ENCODE measurements at places on chromosomes 3 and 15. TPM values are rescaled to one million over a fixed set of nuclear protein-coding genes. Genes with fewer than 3 reads are reported as not detected.

GRCh38 chr15:70141376-70142071 lies 43.8 kb upstream of the TLE3 start:
- peaks cover 3% of the 10 kb centered on the region for H3K27me3 ChIP-seq
- peaks cover 14% of the 10 kb centered on the region for H3K4me1 ChIP-seq
- no peak overlapping the region for H3K27ac ChIP-seq
- peak overlapping the region; percentile 19 for H3K4me3 ChIP-seq
- no peak for DNase-seq
- no peaks in the 10 kb centered on the region for H3K36me3 ChIP-seq

- H3K27me3 ChIP-seq, result no peaks in the 10 kb centered on the region
- peaks cover 27% of the 10 kb centered on the region for H3K4me1 ChIP-seq
- H3K4me3 ChIP-seq, result no peak overlapping the region
- DNase-seq, result peak; percentile 48
These were observed 168.1 kb downstream of the XXYLT1 start for GRCh38 chr3:195102609-195103467.

- DNase-seq, result no peak
- H3K36me3 ChIP-seq, result no peaks in the 10 kb centered on the region
- H3K27ac ChIP-seq, result no peak overlapping the region
- peaks cover 6% of the 10 kb centered on the region for H3K4me1 ChIP-seq
These were observed 37.1 kb upstream of the RGMA start for GRCh38 chr15:93126148-93126547.

DNA sequence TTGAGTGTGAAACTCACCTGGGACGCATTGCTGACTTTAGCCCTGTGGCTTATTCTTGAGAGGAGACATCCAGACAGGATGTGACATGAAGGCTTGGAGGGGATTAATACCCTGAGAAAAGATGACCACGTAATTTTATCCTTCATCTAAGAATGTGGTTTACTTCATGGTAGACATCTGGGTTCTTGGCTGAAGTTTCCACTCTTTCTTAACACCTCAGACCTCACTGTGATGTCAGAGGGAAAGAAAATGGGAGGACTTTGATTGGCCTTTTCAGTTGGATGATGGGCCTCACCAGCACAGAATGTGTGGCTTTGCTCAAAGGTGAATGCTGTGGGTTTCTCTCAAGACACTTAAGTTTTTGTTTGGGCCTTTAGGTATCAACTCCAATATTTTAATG lies 16.5 kb downstream of the GORASP1 start:
- no peaks in the 10 kb centered on the region for H3K27me3 ChIP-seq
- H3K36me3 ChIP-seq, result peaks cover 94% of the 10 kb centered on the region
- no peaks in the 10 kb centered on the region for H3K4me1 ChIP-seq
- DNase-seq, result no peak

- no peaks in the 10 kb centered on the region for H3K36me3 ChIP-seq
- peak overlapping the region; percentile 31 for H3K4me3 ChIP-seq
- H3K27me3 ChIP-seq, result no peaks in the 10 kb centered on the region
These were observed 126.8 kb downstream of the MITF start for GRCh38 chr3:69865925-69866679.

GRCh38 chr15:58988006-58988785 lies 733 bp downstream of the RNF111 start:
- H3K27me3 ChIP-seq, result no peaks in the 10 kb centered on the region
- peaks cover 5% of the 10 kb centered on the region for H3K36me3 ChIP-seq
- peak; percentile 88 for DNase-seq
- peak overlapping the region; percentile 93 for H3K27ac ChIP-seq
- peaks cover 26% of the 10 kb centered on the region for H3K4me1 ChIP-seq

DNA sequence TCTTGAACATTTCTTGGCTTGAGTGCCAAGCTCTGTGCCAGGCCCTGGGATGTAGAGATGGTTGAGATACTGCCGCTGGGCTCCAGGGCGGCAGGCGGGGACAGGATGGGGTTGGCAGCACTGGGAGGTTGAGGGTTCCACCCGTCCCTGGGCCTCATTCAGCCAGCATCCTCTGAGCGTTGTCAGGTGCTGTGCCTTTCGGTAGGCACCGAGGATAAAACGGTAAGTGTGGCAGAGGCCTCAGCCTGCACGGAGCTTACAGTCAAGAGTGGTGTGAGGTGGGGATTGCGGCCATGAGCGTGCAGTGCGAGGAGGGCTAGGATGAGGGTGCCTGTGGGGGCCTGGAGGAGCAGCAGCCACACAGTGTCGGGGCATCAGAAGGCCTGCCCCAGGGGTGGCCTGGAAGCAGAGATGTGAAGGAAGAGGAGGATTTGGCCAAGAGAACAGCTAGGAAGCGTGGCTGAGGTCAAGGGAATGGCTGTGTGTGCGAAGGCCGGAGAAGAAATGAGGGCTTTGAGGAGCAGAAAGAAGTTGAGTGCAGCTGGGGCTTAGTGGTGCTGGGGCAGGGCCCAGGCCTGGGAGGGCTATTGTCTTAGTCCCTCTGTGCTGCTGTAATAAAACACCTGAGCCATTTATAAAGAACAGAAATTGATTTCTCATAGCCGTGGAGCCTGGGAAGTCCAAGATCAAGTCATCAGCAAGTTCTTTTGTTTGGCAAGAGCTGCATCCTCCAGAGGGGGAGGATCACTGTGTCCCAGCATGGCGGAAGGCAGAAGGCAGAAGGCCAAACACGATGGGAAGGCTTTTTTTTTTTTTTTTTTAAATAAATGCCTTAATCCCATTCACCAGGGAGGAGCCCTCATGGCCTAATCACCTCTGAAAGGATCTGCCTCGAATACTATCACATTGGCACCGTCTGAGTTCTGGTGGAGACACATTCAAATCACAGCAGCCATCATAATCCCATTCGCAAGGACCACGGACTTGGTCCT lies 22.7 kb downstream of the CORO2B start:
- no peak overlapping the region for H3K4me3 ChIP-seq
- DNase-seq, result no peak
- H3K27me3 ChIP-seq, result no peaks in the 10 kb centered on the region
- H3K27ac ChIP-seq, result peak overlapping the region; percentile 58
- H3K36me3 ChIP-seq, result no peaks in the 10 kb centered on the region

DNA sequence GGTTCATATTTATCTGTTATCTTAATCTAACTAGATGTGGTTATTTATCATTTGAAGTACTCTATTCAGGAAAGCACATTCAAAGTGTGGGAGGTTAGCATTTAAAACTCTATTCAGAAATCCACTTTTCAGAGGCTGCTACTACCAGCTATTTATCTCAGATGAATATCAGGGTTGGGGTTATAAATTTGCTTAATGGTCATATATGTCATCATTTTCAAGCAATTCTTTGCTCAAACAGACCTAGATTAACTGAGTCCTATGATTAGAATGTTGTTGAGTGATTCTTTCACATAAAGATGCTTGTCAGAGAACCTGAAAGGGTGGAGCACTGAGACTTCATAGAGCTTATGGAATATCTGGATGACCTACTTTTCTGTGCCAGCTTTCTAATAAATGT lies 436.9 kb upstream of the TGFBR2 start:
- no peaks in the 10 kb centered on the region for H3K27me3 ChIP-seq
- no peak overlapping the region for H3K27ac ChIP-seq
- H3K36me3 ChIP-seq, result no peaks in the 10 kb centered on the region

DNA sequence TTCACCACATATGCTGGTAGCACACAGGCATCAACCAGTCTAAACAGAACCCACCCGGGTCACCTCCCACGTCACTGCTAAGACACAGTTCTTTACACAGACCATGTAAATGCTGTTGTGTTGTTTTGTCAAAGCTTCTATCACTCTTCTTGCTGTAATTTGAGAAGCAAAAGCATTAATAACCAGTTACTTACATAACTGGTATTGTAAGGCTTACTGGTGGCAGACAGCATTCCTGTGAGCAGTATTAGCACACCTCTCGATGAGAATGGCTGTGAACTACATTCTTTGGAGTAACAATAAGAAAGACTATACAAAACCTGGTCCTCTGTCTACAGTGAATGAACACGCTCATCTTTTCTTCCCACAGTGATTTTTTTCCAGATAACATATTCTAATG lies 479.2 kb downstream of the LPP start:
- H3K4me1 ChIP-seq, result peaks cover 32% of the 10 kb centered on the region
- no peak overlapping the region for H3K27ac ChIP-seq
- no peaks in the 10 kb centered on the region for H3K27me3 ChIP-seq
- no peaks in the 10 kb centered on the region for H3K36me3 ChIP-seq
- H3K4me3 ChIP-seq, result no peak overlapping the region

DNA sequence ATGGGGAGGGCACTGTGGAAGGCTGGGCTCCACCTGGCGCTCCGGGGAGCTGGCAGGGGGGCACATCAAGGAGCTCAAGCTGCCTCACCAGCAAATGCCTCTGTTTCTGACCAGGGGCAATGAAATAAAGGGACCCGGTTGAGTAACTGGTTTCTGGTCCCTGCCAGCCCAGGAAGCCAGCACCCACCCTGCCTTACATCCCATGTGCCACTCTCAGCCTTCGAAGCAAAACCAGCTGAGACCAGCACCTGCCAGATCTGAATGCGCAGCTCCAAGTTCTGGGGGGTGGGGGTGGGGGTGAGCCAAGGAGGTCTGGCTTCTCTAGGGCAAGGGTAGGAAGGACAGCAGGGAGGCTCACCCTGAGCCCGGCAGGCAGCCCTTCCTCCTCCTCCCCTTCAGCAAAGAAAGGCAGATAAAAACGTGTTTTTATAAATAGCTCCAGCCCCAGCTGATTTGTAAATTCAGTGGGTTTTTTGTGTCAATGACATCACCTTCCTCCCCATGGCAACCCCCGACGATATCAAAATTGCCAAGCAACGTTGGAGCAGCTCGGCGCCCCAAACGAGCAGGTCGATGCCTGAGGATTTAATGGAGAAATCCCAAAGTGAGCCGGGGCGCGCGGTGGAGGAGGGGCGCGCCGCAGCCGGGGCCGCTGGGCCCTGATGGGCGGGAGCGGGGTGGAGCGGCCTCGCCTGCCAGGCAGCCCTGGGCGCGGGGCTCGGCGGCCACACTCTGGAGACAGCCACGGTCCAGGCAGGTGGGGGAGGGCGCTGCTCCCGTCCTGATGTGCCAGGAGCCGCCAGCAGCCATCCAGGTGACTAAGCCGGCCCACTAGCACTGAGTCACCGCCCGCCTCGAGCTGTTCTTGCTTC lies at the start of gene PAK6:
Gene PAK6, plus strand, starts transcription at position 532 of the 872 bp plus-strand sequence. CDS start 25,723 bp downstream, outside the sequence.
- no peak for DNase-seq
- peak within 1 kb of the TSS; percentile 92 for H3K27ac ChIP-seq
- H3K36me3 ChIP-seq, result no peaks in the 10 kb centered on the region
- H3K4me1 ChIP-seq, result peaks cover 67% of the 10 kb centered on the region
- H3K27me3 ChIP-seq, result peaks cover 8% of the 10 kb centered on the region

DNA sequence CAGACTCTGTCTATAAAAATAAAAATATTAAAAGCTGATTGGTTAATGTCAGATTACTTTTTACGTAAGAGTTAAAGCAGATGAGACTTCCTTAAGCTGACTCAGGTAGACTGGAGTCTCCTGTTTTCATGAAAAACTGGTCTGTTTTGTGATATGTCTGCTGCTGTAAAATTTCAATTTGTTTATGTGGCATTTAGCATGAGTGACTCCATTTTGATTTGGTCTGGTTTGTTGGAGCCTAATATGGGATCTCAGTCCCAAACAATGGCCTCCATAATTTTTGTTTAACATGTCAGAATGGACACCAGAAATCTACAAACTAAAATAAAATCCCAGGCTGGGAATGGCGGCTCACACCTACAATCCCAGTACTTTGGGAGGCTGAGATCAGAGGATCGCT lies 57.8 kb upstream of the LEKR1 start:
- H3K27me3 ChIP-seq, result no peaks in the 10 kb centered on the region
- no peak overlapping the region for H3K4me3 ChIP-seq
- no peak for DNase-seq
- H3K36me3 ChIP-seq, result no peaks in the 10 kb centered on the region

DNA sequence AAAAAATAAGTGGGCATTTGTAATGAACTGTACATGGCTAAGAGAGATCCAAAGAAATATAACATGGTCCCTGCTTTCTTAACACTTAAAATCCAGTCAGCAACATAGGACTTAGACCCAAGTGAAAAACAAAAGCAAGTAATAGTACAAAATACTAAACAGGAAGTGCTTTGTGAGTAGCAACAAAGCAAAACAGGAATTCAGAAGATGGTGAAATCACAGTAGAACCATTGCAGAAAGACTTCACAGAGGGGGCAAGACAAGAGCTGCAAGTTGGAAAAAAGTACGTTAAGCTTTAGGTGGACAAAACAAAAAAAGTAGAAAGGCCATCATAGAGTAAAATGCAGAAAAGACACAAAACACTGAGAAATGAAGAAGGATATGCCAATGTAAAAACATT lies 116.0 kb downstream of the TBC1D5 start:
- no peaks in the 10 kb centered on the region for H3K4me1 ChIP-seq
- H3K36me3 ChIP-seq, result peaks cover 7% of the 10 kb centered on the region
- H3K27ac ChIP-seq, result no peak overlapping the region
- no peak overlapping the region for H3K4me3 ChIP-seq
- H3K27me3 ChIP-seq, result no peaks in the 10 kb centered on the region

DNA sequence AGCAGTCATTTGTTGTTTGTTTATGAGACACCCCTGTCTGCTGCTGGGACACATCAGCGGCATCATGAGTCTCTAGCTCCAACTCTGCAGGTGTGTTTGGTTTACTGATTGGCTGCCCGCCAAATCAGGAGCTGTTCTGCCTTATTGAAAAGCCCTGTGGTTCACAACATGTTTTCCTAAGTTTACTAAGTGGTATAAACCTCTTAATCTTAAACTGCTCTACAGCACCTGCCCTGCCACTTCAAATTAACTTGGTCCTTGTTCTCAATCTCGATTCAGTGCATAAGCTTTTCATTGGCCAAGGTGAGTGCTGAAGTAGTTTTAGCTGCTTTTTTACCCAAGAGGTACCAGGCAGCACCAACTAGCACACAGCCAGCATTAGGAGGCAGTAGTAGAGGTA lies 77.8 kb upstream of the WDR72 start:
- H3K27me3 ChIP-seq, result no peaks in the 10 kb centered on the region
- DNase-seq, result no peak
- H3K4me1 ChIP-seq, result no peaks in the 10 kb centered on the region
- H3K36me3 ChIP-seq, result no peaks in the 10 kb centered on the region

- H3K36me3 ChIP-seq, result no peaks in the 10 kb centered on the region
- no peaks in the 10 kb centered on the region for H3K27me3 ChIP-seq
- no peak overlapping the region for H3K4me3 ChIP-seq
- peak; percentile 63 for DNase-seq
These were observed 26.6 kb downstream of the ILDR1 start for GRCh38 chr3:121995161-121996137.

DNA sequence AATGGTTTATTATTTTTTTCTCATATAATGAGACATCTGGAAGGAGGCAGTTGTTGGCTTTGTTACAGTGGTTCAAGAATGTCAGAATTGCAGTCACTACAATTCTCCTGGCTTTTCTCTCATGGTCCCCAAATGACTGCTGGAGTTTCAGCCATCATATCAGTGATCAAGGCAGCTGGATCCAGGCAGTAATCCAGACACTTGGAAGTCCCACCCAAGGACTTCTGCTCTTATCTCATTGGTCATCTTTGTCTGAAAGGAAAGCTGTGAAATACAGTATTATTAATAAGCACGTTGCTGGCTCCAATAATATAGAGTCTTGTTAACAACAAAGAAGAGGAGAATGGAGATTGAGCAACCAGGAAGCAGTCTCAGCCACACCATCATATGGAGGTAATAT lies 22.9 kb upstream of the MED12L start:
- H3K36me3 ChIP-seq, result no peaks in the 10 kb centered on the region
- H3K27ac ChIP-seq, result no peak overlapping the region
- H3K27me3 ChIP-seq, result peaks cover 8% of the 10 kb centered on the region
- no peak overlapping the region for H3K4me3 ChIP-seq
- DNase-seq, result no peak

SYNM gene
- total RNA-seq, result 6.7 TPM

SLC12A1 gene
- total RNA-seq, result not detected

C3orf70 gene
- total RNA-seq, result 5.6 TPM

WDR49 gene
- total RNA-seq, result not detected

TMEM266 gene
- total RNA-seq, result 1.4 TPM

DCBLD2 gene
- 23.7 TPM for total RNA-seq
